ENCODE measurements at places on chromosomes 4 and X. TPM values are rescaled to one million over a fixed set of nuclear protein-coding genes. Genes with fewer than 3 reads are reported as not detected.
A peak's percentile ranks its signal among the peaks of the same experiment; 100 is the strongest.

The SORBS2 gene
- 44.9 TPM for total RNA-seq

The FSTL5 gene
- 0.12 TPM for total RNA-seq

The FGFR3 gene
- 32.1 TPM for total RNA-seq

The PAGE1 gene
- total RNA-seq, result not detected

The RADX gene
- 2.4 TPM for total RNA-seq

The GLRA3 gene
- total RNA-seq, result not detected

The SFRP2 gene
- 12.5 TPM for total RNA-seq

The MAGEA6 gene
- not detected for total RNA-seq

The PLK4 gene
- total RNA-seq, result 0.69 TPM

The CFI gene
- total RNA-seq, result 61.0 TPM

The NDST3 gene
- not detected for total RNA-seq

The USP17L22 gene
- total RNA-seq, result not detected

The SMR3B gene
- not detected for total RNA-seq

GRCh38 chr4:121788896-121789295 is 12.2 kb upstream of the EXOSC9 start:
- DNase-seq, result no peak

GRCh38 chrX:23954396-23954795 is 46.6 kb downstream of the CXorf58 start:
- no peak for DNase-seq

- no peak for DNase-seq
These were observed 45.9 kb upstream of the FSTL5 start for GRCh38 chr4:162209706-162210105.

DNA sequence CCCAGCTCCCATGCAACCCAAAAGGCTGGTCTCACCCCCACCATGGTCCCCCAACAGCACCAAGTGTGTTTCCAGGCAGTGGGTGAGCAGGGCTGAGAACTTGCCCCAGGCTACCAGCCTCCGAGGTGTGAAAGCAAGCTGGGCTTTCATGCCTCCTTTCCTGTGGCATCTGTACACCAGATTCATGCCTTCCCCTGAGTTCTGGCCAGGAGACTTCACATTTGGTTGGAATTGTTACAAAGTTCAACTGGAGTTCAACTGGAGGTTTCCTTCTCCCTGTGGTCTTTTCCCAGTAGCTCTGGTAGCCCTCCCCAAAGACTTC is 77.6 kb upstream of the RAB40AL start:
- DNase-seq, result no peak

DNA sequence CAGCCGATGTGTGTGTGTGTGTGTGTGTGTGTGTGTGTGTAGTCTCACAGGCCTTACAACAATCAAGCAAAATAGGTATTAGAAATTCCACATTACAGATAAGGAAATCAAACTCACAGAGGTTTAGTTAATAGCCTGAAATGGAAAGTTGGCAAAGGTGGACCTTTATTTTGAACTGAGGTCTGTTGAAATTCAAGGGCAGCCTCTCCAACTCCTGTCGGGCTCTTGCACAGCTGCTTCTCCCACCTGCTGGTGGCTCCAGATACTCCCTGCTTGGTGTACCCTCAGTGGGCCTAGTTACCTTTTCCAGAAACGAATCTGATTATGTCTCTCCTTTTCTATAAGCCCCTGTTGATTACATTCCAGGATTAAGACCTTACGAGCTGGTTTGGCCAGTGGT is 195.9 kb downstream of the MGST2 start:
- DNase-seq, result no peak

GRCh38 chr4:174012886-174013259 is 270.6 kb downstream of the FBXO8 start:
- no peak for DNase-seq

DNA sequence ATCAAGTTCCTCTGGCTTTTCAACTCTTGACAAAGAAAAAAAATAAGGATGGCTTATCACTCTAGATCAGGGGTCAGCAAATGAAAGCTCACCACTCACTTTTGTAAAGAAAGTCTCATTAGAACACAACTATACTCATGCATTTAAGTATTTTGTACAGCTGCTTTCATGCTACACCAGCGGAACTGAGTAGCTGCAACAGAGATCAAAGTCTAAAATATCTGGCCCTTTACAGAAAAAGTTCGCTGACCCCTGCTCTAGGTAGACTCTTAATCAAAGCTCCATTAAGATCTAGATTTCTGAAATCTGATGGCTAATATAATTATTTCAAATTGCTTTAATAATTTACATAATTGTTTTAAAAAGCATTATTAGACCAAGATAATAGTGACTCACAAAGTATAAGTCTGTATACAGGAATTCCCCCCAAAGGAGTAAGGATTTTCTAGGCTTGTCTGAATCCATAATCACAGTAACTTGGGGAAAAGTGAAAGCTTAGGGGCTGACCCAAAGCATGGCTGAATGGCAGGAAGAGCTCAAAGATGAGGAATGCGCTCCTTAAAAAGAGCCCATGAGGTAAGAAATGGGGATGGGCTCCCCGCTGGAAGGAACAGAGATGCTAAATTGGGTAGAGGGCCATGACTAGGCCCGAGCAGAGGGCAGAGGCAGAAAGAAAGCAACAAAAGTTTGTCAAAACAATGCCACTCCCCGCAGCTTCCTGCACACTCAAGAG is 140.3 kb downstream of the SH3KBP1 start:
- no peak for DNase-seq

DNA sequence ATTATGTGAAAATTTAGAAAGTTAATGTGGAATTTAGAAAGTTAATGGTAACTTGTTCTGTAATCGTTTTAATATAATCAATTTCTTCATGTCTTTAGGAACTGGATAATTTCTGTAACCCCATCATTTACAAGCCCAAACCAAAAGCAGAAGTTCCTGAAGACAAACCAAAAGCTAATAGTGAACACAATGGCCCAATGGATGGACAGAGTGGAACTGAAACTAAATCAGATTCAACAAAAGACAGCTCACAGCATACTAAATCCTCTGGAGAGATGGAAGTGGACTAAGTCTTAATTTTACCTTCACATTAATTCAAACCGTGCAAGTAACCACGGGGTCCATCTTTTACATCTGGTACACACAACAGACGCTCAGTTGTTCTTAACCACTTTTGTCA is 48.1 kb upstream of the PLK4 start:
- DNase-seq, result no peak

GRCh38 chrX:48083212-48083611 is 11.8 kb upstream of the ZNF630 start:
- no peak for DNase-seq

DNA sequence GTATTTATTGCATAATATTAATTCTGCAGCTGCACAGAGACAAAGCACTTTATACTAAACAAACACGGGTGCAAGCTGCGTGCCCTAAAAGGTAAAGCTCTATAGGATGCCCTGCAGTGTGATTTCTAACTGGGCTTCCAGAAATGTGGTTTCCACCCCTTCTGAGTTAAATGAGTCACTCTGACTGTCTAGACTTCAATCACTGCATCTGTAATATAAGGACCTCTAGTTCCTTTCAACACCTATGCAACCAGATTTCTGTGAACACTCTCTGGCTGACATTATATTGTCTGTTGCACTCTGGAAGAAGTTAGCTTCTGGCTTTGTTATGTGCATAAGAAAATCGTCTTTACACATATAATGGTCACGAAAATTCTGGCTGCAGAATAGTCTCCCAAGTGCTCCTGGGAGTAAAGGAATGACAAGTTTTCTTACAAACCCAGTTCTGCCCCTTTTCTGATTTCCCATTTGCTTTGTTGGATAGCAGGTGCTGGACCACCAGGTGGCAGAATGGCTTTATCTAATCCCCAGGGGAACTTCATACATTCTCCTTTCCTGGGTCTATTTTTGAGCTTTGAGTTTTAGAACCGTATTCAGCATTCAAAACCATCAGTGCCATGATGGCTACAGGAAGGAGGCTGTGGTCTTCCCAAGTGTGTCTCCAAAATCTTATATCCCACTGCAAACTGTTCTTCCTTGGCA is 842.2 kb downstream of the STIM2 start:
- no peak for DNase-seq

GRCh38 chrX:129665916-129666644 is 11.3 kb upstream of the APLN start:
- DNase-seq, result no peak

GRCh38 chr4:38905652-38906385 is 38.2 kb downstream of the FAM114A1 start:
- DNase-seq, result no peak

DNA sequence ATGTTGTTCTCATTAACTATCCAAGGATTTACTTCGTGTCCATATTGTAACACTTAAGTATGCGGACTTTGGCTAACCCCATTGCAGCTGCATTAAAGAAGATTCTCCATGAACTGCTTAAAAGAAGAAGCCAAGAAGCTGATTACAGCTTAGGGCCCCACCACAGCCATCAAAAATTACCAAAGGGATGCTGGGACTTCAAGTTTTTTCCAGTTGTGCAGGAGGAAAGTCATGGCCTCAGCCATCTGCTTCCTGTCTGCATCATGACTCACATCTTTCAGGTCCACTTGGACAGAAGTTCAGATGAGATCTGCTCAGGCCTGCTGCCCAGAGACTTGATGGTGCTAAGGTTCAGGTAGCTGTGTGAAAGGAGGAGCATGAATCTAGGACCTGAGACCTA is 38.8 kb upstream of the CAPN6 start:
- no peak for DNase-seq

GRCh38 chr4:176592976-176593670 is 199.6 kb downstream of the VEGFC start:
- no peak for DNase-seq

DNA sequence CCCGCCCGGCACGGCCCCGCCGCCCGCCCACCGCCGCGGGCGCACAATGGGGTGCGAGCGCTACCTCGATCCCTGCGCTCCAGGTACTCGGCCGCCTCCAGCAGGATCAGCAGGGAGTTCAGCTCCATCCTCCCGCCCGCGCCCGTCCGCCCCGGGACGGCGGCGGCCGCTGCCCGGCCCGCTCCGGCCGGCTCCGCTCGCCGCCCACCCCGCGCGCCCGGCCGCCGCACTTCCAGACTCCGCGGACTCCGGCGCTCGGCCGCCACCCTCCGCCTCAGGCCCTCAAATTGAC is at the start of gene MXD4:
Gene MXD4 (minus strand): TSS at position 257 of the 292 bp plus-strand sequence. CDS start 129 bp downstream, at position 128.
- no peak for DNase-seq

DNA sequence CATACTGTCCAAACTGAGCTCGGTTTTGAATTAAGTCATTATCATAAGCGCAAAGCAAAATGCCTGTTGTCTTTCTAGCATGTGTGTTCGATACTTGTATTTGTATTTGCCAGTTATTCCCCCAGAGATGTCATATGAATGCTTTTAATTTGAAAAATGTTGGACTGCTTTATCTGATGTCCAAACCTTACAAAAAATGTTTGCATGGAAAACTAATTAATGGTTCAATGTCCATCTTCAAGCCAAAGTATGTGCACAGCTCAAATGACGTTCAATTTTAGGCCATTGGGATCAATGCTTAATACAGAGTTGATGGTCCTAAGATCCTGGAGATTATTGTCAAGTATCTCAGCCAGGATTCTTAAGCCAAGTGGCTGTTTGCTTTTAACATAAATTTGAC is 17.2 kb upstream of the HPGDS start:
- no peak for DNase-seq

DNA sequence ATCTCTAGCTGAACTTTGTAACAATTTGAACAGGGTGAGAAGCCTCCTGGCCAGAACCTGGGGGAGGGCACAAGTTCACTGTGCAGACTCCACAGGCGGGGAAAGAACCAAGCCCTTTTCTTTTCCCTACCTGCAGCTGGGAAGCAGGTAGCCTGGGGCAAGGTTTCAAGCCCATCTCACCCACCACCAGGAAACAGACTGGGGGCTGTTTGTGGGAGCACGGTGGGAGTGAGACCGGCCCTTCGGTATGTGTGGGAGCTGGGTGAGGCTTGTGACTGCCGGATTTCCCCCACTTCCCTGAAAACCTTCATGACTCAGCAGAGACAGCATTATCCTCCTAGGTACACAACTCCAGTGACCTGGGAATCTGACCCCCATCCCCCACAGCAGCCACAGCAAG is 211.7 kb downstream of the ZNF674 start:
- no peak for DNase-seq

GRCh38 chr4:155249016-155249566 is 40.7 kb downstream of the NPY2R start:
- DNase-seq, result no peak

DNA sequence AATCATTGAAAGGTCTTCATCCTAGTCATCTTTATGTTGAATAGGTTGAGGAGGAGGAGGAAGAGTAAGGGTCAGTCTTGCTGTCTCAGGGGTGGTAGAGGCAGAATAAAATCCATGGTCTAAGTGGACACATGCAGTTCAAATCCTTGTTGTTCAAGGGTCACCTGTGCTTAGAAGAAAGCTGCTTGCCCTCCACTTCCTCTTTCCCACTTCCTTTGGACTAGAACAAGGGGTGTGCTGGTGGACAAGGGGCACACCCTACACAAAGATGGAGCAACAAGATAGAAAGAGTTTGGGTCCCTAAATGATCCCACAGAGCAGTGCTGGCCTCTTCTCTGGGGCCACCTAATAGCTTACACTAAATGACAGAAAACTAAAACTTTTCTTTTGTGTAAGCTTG is 47.9 kb downstream of the HSD17B13 start:
- no peak for DNase-seq

GRCh38 chrX:12971282-12972003 is 3.5 kb upstream of the TMSB4X start:
- peak; percentile 65 for DNase-seq

DNA sequence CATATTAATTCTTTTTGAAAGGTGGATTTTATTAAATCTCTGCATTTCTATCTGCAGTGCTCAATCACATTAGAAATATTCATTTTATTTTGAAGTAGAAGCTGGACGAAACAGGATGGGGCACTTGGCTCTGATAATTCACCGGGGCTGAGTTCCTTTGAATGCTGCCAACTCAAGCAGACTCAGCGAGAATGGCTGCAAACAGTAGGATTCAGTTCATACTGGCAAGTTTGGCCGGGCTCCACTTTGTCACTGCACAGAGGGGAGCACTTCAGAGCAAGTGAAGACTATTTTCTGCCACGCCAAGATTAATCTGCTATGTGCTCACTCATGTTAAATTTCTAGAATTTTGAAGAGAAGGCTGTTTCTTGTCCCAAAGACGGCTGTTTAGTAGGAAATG is 30.7 kb upstream of the KLHL8 start:
- no peak for DNase-seq

DNA sequence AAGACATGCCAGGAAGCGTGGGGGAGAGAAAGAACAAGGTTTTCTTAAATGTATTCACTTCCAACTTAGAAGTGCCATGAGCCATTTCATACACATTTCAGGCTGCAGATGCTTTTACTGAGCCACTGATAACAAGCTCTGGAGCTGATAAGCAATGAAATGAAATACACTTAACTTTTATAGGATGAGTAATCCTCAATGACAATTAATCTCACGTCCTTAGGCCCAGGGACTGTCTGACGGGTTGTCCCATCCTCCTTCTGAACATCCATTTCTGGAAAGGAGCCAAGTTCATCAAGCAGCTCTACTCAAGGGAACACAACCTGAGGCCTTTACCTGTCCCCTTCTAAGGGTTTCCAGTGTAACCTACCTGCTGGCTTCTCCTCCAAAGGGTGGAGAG is 121.2 kb downstream of the PARM1 start:
- no peak for DNase-seq

GRCh38 chr4:155964016-155964891 is 10.6 kb upstream of the CTSO start:
- no peak for DNase-seq

Data from upper lobe of right lung (tissue), 1 donor.